Right cardiac atrium (tissue), 5 donors: ENCODE measurements at places on chromosomes 1 and 21. TPM values are rescaled to one million over a fixed set of nuclear protein-coding genes. Genes with fewer than 3 reads are reported as not detected.

The NBPF4 gene
- not detected for total RNA-seq

The CFAP74 gene
- total RNA-seq, result not detected

The DMBX1 gene
- total RNA-seq, result not detected

The TGFB2 gene
- 4.6 TPM for total RNA-seq

The LGALS8 gene
- total RNA-seq, result 62.3 TPM

The MAP1LC3C gene
- total RNA-seq, result 0.40 TPM

The UBE4B gene
- total RNA-seq, result 90.5 TPM
